ENCODE measurements at places on chromosomes 13 and 19. TPM values are rescaled to one million over a fixed set of nuclear protein-coding genes. Genes with fewer than 3 reads are reported as not detected.

The ZNF888 gene
- 10.5 TPM for total RNA-seq

The HSH2D gene
- 20.5 TPM for total RNA-seq

The KISS1R gene
- 2.6 TPM for total RNA-seq

The KANK3 gene
- 3.3 TPM for total RNA-seq

The AKT2 gene
- total RNA-seq, result 202 TPM

DNA sequence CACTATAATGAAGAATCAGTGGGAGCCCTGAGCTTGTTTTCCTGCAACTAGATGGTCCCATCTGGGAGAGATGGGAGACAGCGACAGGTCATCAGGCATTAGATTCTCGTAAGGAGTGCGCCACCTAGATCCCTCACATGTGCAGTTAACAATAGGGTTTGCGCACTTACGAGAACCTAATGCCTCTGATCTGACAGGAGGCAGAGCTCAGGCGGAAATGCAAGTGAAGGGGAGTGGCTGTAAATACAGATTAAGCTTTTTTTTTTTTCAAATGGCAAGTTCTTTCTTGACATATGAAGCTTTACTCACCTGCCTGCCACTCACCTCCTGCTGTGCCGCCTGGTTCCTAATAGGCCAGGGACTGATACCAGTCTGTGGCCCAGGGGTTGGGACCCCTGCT is 14.4 kb downstream of the CDC16 start:
- DNase-seq, result no peak
- H3K36me3 ChIP-seq, result peaks cover 10% of the 10 kb centered on the region
- no peaks in the 10 kb centered on the region for H3K27me3 ChIP-seq
- no peak overlapping the region for H3K4me3 ChIP-seq

GRCh38 chr13:39016787-39017186 is 21.1 kb downstream of the PROSER1 start:
- H3K27me3 ChIP-seq, result no peaks in the 10 kb centered on the region
- H3K4me3 ChIP-seq, result no peak overlapping the region

GRCh38 chr19:23002690-23003422 is at the start of gene ZNF728:
Gene ZNF728 (minus strand): TSS chr19:23003176. CDS start chr19:23003030, 146 bp downstream.
- no peak for DNase-seq
- no peak within 1 kb of the TSS for H3K4me3 ChIP-seq
- H3K27ac ChIP-seq, result no peak within 1 kb of the TSS
- no peaks in the 10 kb centered on the region for H3K27me3 ChIP-seq

GRCh38 chr19:39407660-39408391 is 1.2 kb downstream of the ZFP36 start:
- peaks cover 36% of the 10 kb centered on the region for H3K4me1 ChIP-seq
- H3K27me3 ChIP-seq, result no peaks in the 10 kb centered on the region
- H3K27ac ChIP-seq, result peak overlapping the region; percentile 98

- peaks cover 3% of the 10 kb centered on the region for H3K36me3 ChIP-seq
- peaks cover 7% of the 10 kb centered on the region for H3K4me1 ChIP-seq
- no peak overlapping the region for H3K27ac ChIP-seq
- H3K27me3 ChIP-seq, result peaks cover 45% of the 10 kb centered on the region
- no peak for DNase-seq
Measured at GRCh38 chr13:24328145-24328544, 18.8 kb downstream of the C1QTNF9 start.

- no peaks in the 10 kb centered on the region for H3K4me1 ChIP-seq
- DNase-seq, result no peak
- no peaks in the 10 kb centered on the region for H3K36me3 ChIP-seq
- H3K27me3 ChIP-seq, result peaks cover 1% of the 10 kb centered on the region
- H3K4me3 ChIP-seq, result no peak overlapping the region
Measured at GRCh38 chr13:104996022-104996421, 1539.4 kb downstream of the EFNB2 start.

Measured in naive thymus-derived CD8-positive, alpha-beta T cell (primary cell).